ENCODE measurements at places on chromosomes 3 and 15.

DNA sequence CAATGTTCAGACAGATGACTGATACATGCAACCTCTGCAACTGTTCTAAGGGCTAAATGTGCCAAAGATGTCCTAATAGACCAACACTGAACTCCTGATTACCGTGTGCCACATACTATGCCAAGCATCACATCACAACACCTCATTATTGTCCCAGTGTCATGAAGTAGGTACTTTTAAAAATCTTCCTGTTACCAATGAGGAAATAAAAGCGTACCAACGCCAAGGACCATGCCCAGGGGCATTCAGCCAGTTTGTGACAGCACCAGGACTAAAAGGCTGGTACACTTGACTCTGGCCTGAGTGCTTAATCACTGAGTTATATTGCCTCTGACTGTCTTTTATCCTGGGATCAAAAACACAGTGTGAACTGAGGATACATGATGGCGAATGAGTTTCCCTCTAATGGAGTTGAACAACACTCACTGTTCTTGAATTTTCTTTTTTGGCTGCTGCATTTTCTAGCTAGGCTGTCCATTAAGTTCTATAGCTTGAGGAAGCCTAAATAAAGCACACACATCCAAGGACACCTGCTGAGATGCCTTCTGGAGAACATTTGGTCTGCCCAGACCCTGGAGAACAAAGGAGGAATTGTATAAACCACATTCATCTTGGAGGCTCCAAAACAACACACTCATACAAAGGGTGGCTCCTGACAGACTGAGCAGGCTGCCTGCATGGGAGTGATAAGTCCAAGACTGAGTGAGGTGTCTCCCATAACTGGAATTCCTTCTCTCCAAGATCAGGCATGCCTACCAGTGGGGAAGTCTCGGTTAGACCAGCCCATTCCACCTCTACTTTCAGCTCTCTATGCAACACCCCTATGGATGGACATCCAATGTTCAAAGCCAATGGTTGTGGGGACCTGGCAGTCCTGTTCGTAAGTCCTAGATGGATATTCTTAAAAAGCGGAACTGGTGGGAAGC lies 126.7 kb upstream of the PRICKLE2 start:
- DNase-seq: no peak

DNA sequence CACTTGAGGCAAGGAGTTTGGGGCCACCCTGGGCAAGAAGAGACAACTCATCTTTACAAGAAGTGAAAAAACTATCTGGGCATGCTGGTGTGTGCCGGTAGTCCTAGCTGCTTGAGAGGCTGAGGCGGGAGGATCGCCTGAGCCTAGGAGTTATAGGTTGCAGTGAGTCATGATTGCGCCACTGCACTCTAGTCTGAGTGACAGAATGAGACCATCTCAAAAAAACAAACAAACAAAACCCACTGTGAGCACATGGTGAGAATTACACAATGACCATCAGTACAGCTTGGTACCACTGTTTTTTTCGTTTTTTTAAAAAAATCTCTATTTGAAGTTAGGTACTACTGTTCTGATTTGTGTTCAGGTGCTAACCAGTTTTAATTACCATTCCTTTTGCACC lies 13.6 kb downstream of the VPS39 start:
- DNase-seq: no peak

DNA sequence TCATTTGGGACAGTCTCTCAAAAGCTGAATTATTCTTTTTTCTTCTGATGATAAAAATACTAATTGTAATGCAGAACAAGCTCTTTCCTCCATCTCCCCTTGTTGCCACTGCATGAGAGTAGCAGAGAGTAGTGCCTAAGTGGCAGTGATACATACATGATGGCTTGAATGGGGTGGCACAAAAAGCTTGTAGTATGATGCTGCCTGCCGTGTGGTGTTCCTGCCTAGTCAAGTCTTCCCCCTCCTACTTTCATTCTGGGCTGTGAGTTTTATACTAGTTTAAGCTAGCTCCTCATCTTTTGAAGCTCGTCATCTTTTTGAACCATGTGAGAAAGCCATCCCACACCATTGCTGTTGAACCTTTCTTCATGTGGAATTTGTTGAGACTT lies 230.5 kb downstream of the NFKBIZ start:
- DNase-seq: no peak

DNA sequence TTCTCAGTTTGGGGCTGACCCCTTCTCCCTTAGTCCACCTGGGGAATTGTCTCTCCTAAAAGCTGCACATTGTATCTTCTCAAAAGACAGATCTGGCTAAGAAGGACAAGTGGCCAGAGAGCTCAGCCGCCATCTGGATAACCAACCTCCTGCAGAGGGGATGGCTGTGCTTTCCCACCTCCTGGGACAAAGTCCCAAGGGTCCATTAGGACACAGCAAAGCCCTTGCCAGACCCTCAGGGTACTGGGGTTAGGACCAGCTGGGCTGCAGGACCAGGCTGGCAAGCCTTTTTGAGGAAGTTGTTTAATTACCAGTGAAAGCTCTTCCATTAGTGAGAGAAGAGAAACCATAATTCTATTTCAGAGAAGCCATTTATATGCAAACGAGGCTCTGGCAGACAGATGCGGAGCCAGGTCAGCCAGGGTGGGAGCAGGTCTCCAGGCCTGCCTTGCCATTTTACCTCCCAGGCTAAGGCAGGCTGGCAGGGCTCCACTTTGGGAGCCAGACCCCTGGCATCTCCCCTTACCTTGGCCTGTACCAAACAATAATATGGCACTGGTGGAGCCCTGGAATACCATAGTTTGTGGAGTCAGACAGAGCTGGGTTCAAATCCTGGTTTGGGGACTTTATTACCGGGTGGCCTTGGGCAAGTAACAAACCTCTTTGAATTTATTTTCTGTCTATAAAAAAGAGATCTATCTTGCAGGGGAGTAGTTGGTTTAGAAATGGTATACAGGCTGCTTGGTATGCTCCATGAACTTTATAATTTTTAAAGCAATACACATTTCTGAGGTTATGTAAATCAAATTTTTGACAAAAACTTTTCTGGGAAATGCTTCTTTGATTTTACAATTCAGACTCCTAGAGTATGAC lies 17.9 kb downstream of the SHF start:
- DNase-seq: no peak

DNA sequence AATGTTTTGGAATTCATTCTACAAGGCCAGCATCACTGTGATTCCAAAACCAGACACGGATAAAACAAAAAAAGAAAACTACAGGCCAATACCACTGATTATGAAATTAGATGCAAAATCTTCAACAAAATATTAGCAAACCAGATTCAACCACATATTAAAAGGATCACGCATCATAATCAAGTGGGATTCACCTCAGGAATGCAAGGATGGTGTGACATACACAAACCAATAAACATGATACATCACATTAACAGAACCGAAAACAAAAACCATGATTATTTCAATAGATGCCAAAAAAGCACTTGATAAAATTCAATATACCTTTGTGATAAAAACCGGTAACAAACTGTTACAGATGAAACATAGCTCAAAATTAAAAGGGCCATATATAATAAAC lies 48.9 kb downstream of the DLG1 start:
- no peak for DNase-seq

GRCh38 chr15:25793354-25794050 lies 69.6 kb downstream of the ATP10A start:
- no peak for DNase-seq

DNA sequence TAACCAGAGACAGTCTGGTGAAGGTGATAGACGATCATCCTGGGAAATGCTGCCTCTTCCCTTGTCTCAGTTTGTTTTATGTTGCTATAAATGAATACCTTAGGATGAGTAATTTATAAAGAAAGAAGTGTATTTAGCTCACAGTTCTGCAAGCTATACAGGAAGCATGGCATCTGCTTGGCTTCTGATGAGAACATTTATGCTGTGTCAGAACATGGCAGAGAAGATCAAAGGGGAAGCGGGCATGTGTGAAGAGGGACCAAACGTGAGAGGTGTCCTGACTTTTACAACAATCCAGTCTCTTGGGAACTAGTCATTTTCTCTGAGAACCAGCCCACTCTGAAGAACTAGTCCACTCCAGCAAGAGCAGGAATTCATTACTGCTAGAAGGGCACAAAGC lies 9.6 kb downstream of the CMC1 start:
- DNase-seq: no peak

GRCh38 chr3:141998669-141999290 lies 122.3 kb downstream of the ATP1B3 start:
- DNase-seq: no peak

DNA sequence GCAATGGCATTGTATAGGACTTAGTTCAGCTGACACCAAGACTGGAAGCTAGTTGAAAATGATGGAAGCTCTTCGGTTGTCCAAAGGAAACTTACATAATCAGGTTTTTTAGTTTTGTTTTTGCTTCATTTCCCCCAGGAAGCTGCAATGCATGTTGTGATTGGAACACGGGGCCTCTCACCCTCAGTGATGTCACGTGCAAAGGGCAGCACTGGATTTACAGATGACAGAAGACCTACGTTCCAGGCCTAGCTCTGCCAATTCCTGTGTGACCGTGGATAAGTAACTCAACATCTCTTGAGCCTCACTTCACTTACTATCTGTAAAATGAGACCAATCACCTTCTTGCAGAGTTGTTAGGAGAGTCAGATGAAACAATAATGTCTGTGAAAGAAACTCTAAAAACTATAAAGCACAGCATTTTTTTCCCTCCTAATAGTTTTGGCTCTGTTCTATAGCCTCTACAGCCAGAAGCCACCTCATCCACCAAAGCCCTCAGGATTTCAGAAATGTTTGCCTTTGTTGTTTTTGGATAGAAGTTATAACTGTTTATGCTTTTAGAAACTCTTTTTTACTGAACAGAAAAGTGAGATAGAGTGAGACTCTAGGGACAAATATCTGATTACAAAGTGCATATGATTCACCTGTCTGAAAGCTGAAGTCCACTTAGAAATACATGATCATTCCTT lies 4.6 kb downstream of the RBSN start:
- no peak for DNase-seq

- no peak for DNase-seq
Measured at GRCh38 chr15:58469432-58470353, 37.9 kb downstream of the LIPC start.

DNA sequence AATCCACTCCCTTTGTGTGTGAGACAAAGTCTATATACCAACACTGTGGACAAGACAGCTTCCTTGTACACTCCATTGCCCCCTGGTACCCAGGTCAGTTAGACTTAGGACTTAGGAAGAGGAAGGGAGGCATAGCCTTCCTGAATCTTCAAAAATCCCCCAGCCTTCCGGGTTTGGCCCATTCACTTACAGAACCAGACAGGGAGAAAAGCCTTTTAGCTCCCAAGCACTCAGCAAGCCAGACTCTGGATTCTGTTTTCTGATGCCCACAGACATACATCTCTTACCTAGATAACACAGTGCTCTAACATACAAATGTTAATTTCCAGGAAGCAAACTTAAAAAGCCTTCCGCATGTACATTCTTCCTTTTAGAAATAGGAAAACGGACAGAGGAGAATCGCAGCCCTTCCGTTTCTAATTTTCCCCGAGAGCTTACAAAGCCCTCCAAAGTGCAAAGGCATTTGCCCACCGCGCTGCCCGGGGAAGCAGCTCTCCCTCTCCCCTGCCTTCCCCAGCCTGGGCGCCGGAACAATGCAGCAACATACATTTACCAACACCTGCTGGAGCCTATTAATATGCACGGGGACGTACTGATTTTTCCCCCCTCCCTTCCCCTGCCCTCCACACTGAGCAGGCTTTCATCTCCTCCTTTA lies 442.0 kb downstream of the MAGI1 start:
- DNase-seq: no peak

DNA sequence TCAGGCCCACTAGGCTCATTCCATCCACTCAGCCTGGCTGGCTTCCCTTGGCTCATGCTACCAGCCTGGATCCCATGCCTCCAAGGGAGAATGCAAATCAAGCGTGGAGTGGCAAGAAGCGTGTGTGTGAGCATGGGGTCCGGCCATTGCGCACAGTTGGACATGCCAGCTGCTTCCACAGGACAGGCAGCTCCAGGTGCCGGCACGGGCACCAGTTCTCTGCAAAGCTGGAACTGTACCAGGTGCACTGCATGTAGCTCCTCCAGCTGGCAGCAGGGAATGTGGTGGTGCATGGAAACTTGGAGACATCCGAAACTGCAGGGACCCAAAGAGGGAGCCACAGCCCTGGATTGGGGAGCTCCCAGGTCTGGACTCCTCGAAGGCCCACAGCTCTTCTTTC lies 449.8 kb downstream of the EPHA6 start:
- no peak for DNase-seq

- no peak for DNase-seq
Measured at GRCh38 chr3:160557571-160557970, 7.8 kb downstream of the KPNA4 start.

DNA sequence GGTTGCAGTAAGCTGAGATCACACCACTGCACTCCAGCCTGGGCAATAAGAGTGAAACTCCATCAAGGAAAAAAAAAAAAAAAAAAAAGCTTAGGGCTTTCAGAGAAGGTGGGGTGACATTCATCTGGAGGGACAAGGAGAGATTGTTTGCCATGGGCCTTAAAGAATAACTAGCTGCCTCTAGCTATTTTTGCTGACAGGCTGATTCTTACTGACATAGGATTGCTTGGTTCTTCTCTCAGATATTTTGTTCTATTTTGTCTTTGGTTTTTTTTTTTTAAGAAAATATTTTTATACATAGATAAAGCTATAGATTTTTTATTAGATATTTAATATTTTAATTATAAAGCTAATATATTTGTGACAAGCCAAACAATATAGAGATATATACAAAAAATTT lies 24.2 kb upstream of the PIAS1 start:
- DNase-seq: no peak

DNA sequence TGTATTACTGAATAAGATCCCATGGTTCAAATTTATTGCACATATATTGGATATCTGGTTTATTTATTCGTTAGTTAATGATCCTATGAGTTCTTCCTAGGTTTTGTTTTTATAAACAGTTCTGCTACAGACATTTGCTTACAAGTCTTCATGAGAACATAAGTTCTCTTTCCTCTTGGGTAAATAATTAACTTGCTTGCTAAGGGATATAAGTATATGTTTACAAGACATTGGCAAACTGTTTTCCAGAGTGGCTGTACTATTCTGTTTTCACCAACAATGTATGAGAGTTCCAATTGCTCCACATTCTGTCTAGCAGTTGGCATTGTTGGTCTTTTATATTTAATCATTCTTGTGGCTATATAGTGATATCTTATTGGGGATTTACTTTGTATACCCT lies 341.8 kb upstream of the GBE1 start:
- DNase-seq: no peak

DNA sequence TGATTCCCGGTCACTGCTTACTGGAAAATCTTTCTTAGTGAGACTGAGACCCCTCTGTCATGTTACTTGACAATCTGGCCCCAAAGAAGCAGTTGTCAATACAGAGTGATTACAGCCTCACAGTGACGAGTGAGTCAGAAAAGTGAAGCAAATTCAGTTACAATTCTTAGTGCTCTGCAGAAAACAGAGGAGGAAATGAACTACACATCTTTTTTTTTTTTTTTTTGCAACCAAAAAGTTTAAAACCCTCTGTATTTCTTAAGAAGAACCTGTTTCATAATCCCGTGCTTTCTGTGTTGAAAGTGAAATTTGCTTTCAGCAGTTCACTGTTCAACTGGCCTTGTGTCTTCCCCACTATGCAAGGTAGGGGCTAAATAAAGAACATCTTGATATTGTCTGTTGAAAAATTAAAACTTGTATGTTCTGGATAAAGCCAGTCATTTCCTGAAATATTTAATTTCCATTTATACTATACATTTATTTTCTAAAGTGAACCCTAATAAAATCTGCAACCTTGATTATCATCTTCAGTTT lies 1.9 kb downstream of the AQP9 start:
- no peak for DNase-seq
